ENCODE measurements at places on chromosomes 7 and 10.

DNA sequence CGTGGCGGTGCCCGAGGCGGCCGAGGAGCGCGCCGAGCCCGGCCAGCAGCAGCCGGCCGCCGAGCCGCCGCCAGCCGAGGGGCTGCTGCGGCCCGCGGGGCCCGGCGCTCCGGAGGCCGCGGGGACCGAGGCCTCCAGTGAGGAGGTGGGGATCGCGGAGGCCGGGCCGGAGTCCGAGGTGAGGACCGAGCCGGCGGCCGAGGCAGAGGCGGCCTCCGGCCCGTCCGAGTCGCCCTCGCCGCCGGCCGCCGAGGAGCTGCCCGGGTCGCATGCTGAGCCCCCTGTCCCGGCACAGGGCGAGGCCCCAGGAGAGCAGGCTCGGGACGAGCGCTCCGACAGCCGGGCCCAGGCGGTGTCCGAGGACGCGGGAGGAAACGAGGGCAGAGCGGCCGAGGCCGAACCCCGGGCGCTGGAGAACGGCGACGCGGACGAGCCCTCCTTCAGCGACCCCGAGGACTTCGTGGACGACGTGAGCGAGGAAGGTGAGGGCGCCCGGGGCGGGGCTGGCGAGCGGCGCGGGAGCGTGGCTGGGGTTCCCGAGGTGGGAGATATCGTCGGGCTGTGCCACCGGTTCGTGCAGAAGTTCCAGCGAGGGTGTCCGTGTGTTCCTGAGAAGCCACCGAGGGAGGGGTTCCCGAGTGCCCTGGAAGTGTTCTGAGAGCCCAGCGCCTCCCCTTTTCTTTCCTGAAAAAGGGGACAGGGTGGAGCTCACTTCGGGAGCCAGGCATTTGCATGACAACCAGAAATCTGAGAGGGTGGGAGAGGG, 495 bp downstream of the EIF3B start:
- peak; percentile 54 for DNase-seq

DNA sequence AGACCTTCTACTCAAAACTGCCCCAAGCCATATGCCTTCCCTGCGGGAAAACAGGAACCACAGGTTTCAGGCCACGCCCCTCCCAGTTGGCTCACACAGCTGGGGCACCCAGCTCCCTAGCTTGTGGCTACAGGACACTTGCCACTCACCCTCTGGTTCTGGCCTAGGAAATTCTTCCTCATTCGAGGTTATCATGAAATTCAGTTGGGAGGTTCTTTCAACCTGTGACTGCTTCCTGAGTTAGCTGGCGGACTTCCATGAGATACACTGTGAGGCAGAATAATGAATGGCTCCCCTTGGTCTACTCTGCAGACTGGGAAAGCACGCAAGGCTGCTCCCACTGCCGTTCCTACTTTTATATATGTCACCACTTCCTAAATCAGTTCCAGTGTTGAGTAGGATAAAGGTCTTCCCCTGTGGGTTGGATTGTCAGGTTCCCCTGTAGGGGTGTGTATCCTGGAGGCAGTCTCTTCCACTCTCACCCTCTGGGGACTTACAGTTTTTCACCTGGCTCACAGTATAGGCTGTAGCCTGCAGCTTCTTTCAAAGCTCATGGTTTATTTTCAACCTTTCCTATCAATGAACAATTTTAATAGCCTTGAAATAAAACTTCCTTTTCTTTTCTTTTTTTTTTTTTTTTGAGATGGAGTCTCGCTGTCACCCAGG, 37.0 kb downstream of the GPR22 start:
- peak; percentile 58 for DNase-seq

DNA sequence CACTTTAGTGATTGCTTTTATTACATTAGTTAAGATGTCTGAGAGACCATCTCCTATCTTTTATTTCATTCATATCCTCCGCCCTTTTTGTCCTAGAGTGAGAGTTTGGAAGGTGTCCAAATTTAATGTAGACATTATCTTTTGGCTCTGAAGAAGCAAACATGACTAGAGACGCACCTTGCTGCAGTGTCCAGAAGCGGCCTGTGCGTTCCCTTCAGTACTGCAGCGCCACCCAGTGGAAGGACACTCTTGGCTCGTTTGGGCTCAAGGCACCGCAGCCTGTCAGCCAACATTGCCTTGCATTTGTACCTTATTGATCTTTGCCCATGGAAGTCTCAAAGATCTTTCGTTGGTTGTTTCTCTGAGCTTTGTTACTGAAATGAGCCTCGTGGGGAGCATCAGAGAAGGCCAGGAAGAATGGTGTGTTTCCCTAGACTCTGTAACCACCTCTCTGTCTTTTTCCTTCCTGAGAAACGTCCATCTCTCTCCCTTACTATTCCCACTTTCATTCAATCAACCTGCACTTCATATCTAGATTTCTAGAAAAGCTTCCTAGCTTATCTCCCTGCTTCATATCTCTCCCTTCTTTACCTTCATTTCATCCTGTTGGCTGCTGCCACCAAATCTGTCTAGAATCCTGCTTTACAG, 10.4 kb upstream of the CLCN1 start:
- peak; percentile 72 for DNase-seq

- no peak for DNase-seq
Measured at GRCh38 chr7:151679881-151680612, 160.4 kb upstream of the RHEB start.

GRCh38 chr7:120806669-120807068, 51.3 kb downstream of the TSPAN12 start:
- no peak for DNase-seq

Data from iPS-NIHi11 (cell line).